ENCODE measurements at places on chromosomes 12 and 14.

DNA sequence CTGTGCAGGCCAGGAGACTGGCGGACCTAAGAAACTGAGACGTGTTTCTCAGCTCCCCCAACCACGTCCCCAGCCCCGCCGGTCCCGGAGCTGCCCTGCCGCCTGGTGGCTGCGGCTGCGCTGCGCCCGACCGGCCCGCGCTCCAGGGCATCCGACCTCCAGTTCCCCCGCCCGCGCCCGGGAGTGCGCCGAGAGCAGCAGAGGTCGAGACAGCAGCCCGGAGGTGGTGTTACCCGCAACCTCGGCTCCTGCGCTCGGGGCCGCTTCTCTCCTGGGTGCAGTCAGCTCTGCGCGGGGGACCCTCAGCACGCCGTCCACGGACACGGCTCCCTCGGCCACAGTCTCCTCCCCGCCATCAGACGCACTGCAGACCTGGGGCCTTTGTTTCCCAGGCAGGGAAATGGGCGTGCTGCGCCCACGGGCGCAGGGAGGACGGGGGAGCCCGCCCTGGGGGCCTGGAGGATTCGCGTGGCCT lies 21.6 kb upstream of the GPR132 start:
- peak; percentile 93 for DNase-seq
- H3K4me1 ChIP-seq, result peaks cover 13% of the 10 kb centered on the region
- peak overlapping the region; percentile 65 for H3K27ac ChIP-seq
- no peaks in the 10 kb centered on the region for H3K27me3 ChIP-seq
- no peaks in the 10 kb centered on the region for H3K36me3 ChIP-seq

DNA sequence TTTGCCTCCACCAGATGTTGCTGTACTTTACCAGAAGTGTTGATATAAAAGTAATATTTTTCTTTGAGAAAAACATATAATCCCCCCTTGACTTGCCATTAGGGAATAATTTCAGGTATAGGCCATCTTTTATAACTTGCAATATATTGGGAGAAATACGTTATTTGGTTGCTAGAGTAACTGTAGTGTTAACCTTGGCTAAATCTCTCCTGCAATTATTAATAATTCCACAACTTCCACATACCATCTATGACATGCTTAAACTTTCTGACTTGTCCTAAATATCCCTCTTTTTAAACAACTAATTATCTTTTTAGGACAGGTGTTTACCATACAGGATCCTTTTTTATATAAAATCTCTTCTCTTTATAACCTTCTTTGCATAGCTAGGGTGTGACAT lies 1048.2 kb downstream of the SLC16A7 start:
- no peak for DNase-seq
- no peaks in the 10 kb centered on the region for H3K36me3 ChIP-seq
- H3K4me3 ChIP-seq, result no peak overlapping the region
- no peak overlapping the region for H3K27ac ChIP-seq

- H3K36me3 ChIP-seq, result peaks cover 1% of the 10 kb centered on the region
- no peak overlapping the region for H3K4me3 ChIP-seq
- no peaks in the 10 kb centered on the region for H3K27me3 ChIP-seq
- no peak overlapping the region for H3K27ac ChIP-seq
These were observed 8.3 kb downstream of the MAP4K5 start for GRCh38 chr14:50524060-50524459.

DNA sequence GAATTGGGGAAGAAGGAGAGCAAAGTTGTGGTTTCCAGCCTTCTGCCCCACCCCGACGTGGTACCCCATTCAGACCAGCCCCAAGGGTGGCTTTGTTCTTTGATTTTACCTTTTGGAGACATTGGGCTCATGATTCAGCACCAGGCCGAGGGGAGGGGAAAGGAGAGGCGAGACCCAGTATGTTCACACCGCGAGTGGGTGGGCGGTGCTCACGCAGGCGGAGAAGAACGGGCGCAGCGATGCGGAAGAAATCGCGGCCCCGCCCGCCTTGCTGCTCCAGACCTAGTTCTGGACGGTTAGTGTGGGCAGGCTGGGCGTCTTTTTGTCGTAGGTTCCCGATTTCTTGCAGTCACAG lies 963 bp downstream of the ATL1 start:
- peaks cover 45% of the 10 kb centered on the region for H3K27me3 ChIP-seq
- no peak overlapping the region for H3K27ac ChIP-seq
- peaks cover 10% of the 10 kb centered on the region for H3K4me1 ChIP-seq
- peak; percentile 65 for DNase-seq
- no peaks in the 10 kb centered on the region for H3K36me3 ChIP-seq

DNA sequence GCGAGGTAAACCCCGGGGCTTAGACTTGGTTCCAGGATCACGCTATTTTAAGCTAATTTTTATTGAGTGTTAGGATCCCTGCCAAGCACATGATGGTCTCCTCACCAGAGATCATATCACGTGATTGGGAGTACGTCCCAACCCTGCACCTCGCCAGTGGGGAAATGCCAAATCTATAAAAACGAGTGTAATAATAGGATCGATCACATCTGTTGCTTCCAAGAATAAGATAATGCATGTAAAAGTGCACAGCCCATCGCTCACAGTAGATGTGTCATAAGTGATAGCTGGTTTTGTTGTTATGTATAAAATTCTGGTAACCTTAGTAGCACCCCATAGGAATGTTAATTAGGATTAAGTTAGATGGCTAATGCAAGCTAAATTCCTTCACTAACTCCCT lies 581.0 kb upstream of the TMEM132C start:
- H3K4me3 ChIP-seq, result no peak overlapping the region
- H3K27ac ChIP-seq, result no peak overlapping the region
- DNase-seq, result no peak

DNA sequence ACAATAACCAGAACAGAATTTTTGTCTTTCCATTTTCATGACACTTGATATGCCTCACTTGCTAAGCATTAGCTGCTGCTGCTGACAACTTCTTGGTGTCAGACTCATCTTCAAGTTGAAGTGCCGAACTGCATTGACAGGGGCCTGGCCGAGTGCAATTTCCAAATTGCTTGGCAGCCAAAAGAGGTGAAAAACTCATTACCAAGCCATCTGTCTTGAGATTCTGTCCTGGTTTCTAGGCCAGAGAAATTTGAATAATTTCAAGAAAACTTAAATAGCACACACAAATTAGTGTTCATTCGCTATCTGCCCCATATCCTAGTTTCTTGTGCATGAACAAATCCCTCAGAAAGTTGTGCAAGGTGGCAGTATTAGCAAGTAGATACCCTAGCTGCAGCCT lies 165.3 kb upstream of the RASSF8 start:
- DNase-seq, result no peak
- H3K4me1 ChIP-seq, result no peaks in the 10 kb centered on the region
- no peaks in the 10 kb centered on the region for H3K36me3 ChIP-seq
- H3K27ac ChIP-seq, result no peak overlapping the region
- no peak overlapping the region for H3K4me3 ChIP-seq

GRCh38 chr14:70972107-70972976 lies 65.1 kb downstream of the PCNX1 start:
- DNase-seq, result peak; percentile 88
- H3K4me3 ChIP-seq, result no peak overlapping the region
- H3K36me3 ChIP-seq, result peaks cover 22% of the 10 kb centered on the region
- H3K27ac ChIP-seq, result peak overlapping the region; percentile 11

GRCh38 chr12:108017472-108018057 lies 111.5 kb upstream of the WSCD2 start:
- no peak overlapping the region for H3K4me3 ChIP-seq
- DNase-seq, result no peak
- no peaks in the 10 kb centered on the region for H3K4me1 ChIP-seq

GRCh38 chr14:53472306-53472705 lies 319.2 kb upstream of the DDHD1 start:
- no peaks in the 10 kb centered on the region for H3K4me1 ChIP-seq
- H3K4me3 ChIP-seq, result no peak overlapping the region
- no peaks in the 10 kb centered on the region for H3K36me3 ChIP-seq
- H3K27me3 ChIP-seq, result peaks cover 1% of the 10 kb centered on the region
- H3K27ac ChIP-seq, result no peak overlapping the region

DNA sequence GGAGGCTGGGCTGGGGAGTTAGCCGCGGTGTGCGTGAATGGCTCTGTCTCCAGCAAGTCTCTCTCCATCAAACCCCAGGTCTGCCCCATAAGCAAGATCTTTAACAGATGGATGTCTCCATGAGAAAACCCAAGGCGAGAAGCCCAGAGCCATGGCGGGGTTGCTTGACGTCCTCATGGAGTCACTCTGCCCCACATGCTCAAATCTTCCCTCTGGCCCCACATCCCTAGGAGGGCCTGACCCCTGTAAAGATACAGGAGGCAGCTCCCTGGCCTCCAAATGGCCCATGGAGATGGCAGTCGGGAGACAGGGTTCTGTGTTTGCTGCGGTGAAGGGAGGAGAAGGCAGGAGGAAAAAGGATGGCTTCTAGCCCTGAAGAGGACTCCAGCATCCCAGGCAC lies 49.3 kb downstream of the C14orf132 start:
- no peaks in the 10 kb centered on the region for H3K36me3 ChIP-seq
- no peaks in the 10 kb centered on the region for H3K4me1 ChIP-seq
- H3K4me3 ChIP-seq, result no peak overlapping the region
- H3K27me3 ChIP-seq, result no peaks in the 10 kb centered on the region

GRCh38 chr14:99321955-99322730 lies 50.1 kb upstream of the BCL11B start:
- no peak overlapping the region for H3K27ac ChIP-seq
- peaks cover 4% of the 10 kb centered on the region for H3K27me3 ChIP-seq
- H3K36me3 ChIP-seq, result no peaks in the 10 kb centered on the region
- no peak for DNase-seq
- H3K4me1 ChIP-seq, result peaks cover 4% of the 10 kb centered on the region

GRCh38 chr12:101207086-101207780 lies 2.8 kb downstream of the SLC5A8 start:
- no peak for DNase-seq
- H3K4me3 ChIP-seq, result no peak overlapping the region
- H3K4me1 ChIP-seq, result peaks cover 2% of the 10 kb centered on the region
- H3K27me3 ChIP-seq, result peaks cover 28% of the 10 kb centered on the region

DNA sequence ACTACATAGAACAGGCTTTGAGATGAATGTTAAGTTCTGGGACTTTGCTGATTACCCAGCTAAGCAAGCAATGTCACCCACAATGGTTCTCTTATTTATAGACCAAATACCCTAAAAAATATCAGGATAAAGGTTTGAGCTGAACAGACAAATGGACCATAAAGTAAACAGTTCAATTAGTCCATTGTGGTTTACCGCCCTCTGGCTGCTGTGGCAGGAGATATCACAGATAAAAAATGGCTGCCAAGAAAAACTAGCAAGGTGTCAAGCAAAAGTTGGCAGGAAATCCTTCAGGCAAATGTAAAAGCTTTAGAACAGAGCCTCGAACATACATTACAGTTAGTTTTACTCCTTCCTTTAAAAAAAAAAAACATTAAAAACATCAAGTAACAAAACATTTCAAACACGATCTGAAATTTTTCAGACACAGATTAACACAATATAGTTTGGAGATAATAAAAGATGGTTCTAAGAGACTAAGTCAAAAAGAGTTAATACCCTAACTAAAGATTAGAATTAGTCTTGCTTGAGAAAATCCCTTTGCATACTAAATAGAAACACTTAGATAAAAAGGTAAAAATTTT lies 41.3 kb downstream of the MED13L start:
- H3K36me3 ChIP-seq, result peaks cover 2% of the 10 kb centered on the region
- H3K4me1 ChIP-seq, result peaks cover 27% of the 10 kb centered on the region
- DNase-seq, result peak; percentile 63
- H3K27me3 ChIP-seq, result no peaks in the 10 kb centered on the region

DNA sequence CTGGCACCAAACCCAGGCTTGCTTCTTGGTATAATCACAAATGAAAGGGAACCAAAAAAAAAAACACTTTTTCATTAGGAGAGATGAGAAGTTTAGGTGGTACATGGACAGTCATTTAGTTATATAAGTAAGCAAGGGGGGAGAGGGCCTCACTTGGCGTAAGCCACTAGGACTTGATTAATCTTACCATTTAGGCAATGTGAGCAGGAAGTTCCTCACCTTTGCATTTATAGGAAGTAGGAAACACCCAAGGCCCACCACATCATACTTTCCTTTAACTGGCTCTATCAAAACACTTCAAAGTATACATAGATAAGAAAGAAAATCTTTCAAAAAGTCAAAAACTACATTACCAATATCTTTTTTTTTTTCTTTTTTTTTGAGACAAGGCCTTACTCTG lies 6.7 kb upstream of the RPS6KA5 start:
- H3K27me3 ChIP-seq, result no peaks in the 10 kb centered on the region
- H3K27ac ChIP-seq, result peak overlapping the region; percentile 65
- peak; percentile 66 for DNase-seq
- H3K4me3 ChIP-seq, result no peak overlapping the region

DNA sequence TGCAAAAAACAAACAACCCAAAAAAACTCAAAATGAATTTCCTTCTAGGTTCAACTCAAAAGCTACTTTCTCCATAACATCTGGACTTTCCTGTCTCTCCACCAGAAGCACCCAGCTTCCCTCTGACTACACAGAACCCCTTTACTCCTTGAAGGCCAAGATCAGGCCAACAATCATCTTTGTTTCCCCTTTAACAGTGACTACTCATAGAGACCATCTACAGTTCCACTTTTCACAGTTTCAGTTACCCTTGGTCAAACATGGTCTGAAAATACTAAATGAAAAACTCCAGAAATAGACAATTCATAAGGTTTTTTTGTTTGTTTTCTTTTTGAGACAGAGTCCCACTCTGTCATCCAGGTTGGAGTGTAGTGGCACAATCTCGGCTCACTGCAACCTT lies 11.8 kb downstream of the GCH1 start:
- no peak overlapping the region for H3K4me3 ChIP-seq
- DNase-seq, result no peak
- H3K36me3 ChIP-seq, result peaks cover 1% of the 10 kb centered on the region
- H3K4me1 ChIP-seq, result peaks cover 62% of the 10 kb centered on the region
- H3K27me3 ChIP-seq, result no peaks in the 10 kb centered on the region

DNA sequence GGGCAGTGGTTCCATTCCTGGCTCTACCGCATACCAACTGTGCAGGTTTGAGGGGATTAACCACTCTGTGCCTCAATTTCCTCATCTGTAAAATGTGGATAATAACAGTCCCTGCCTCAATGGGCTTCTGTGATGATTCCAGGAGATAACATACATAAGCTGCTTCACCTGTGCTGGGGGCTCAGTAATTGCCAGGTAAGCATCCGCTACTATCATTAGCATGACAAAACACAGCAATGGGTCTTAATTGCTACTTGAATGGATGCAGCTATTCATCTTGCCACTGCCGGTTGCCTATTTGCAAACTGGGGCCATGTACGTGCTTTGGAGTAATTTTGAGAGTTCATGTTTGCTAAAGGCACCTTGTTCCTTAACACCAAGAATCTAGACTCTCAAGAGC lies 132.6 kb downstream of the TMEM132D start:
- H3K27ac ChIP-seq, result no peak overlapping the region
- no peaks in the 10 kb centered on the region for H3K4me1 ChIP-seq
- H3K27me3 ChIP-seq, result no peaks in the 10 kb centered on the region
- no peaks in the 10 kb centered on the region for H3K36me3 ChIP-seq
- no peak for DNase-seq

GRCh38 chr12:68673788-68674187 lies 13.0 kb upstream of the NUP107 start:
- H3K36me3 ChIP-seq, result no peaks in the 10 kb centered on the region
- peak overlapping the region; percentile 38 for H3K4me3 ChIP-seq
- H3K4me1 ChIP-seq, result peaks cover 33% of the 10 kb centered on the region
- no peak for DNase-seq
- H3K27ac ChIP-seq, result peak overlapping the region; percentile 78

DNA sequence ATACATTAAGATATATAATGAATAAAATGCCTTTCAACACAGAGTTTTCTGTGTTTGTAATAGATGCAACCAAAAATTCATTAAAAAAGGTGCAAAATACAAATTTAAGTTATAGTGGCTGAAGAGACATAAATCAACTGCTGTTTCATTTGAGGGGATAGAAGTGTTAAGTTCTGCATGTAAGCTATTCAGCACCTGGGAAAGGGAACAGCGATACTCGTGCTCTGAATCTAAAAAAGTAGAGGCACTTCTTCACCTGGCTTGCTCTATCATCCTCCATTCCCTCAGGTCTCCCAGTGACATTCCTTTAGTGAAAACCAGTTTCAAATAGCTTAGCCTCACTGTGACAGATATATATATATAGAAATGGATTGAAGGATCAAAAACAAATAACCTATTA lies 222.6 kb downstream of the ACSS3 start:
- no peak overlapping the region for H3K27ac ChIP-seq
- no peak for DNase-seq
- H3K4me3 ChIP-seq, result no peak overlapping the region

All from activated CD4-positive, alpha-beta memory T cell treated with anti-CD3 and anti-CD28 coated beads for 36 hours (primary cell).